ENCODE measurements at places on chromosomes 5 and 9. TPM values are rescaled to one million over a fixed set of nuclear protein-coding genes. Genes with fewer than 3 reads are reported as not detected.

GRCh38 chr5:1515921-1516571 lies 7.7 kb downstream of the LPCAT1 start:
- peaks cover 11% of the 10 kb centered on the region for H3K4me1 ChIP-seq
- no peak overlapping the region for H3K27ac ChIP-seq
- no peaks in the 10 kb centered on the region for H3K36me3 ChIP-seq
- no peaks in the 10 kb centered on the region for H3K27me3 ChIP-seq
- DNase-seq = peak; percentile 4

- no peaks in the 10 kb centered on the region for H3K36me3 ChIP-seq
- DNase-seq = no peak
- no peaks in the 10 kb centered on the region for H3K27me3 ChIP-seq
- H3K4me3 ChIP-seq = peak overlapping the region; percentile 32
Observed at GRCh38 chr9:72478966-72479365, 42.4 kb upstream of the TMC1 start.

TSSK1B gene
- total RNA-seq = not detected

DNA sequence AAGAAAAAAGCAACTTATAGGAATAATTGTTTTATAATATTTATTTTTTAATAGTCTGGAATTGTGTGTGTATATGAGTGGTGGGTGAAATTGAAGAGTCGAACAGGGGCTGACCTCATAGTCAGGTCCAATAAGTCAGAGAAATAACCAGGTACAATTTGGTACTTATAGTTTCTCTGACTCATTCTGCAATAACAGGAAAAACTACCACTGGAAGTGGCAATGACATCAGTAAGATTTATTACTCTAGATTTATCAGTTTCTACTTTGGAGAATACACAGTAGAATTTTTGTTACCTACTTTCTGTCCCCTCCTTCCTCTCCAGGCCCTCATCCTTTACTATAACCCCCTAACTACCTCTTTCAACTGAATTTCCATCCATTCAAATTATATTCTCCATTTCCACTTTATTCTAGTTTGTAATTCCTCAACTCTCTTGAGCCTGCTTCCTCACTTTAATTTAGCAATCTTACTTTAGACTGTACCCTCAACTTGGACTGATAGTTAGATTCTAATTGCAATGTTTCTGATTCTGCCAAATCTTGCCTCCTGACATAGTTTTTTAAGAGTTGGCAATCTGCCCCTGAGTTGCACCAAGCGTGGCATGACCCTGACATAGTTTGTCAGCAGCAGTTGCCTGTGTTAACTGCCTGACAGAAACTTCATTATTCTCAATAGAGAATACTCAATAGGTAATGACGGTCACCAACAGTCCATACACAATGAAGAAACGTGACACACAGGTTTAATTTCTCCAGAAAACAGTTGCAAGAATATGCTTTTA lies 475.3 kb upstream of the RIOK2 start:
- DNase-seq = no peak
- H3K27me3 ChIP-seq = no peaks in the 10 kb centered on the region
- no peaks in the 10 kb centered on the region for H3K36me3 ChIP-seq
- H3K4me3 ChIP-seq = no peak overlapping the region
- no peaks in the 10 kb centered on the region for H3K4me1 ChIP-seq

PCDHA12 gene
- total RNA-seq = not detected

BTF3 gene
- total RNA-seq = 359 TPM

DNA sequence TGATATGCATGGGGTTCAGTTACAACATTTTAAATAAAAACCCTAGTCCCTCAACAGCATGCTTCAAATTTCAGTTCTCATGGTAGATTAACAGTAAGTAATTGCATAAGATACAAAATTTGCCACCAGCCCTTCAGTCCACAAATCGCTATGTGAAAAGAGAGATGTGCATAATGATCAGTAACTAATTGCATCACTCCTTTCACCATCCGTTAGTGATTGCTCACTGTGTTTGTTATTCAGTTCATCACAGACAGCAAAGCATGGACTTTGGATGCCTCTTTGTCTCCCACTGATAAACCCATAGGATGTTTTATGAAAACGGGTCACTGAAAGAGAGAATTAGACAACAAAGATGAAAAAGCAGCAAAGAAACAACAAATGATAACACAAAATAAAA lies 103.2 kb downstream of the MCTP1 start:
- H3K4me1 ChIP-seq = no peaks in the 10 kb centered on the region
- no peak overlapping the region for H3K27ac ChIP-seq
- H3K27me3 ChIP-seq = no peaks in the 10 kb centered on the region

- no peaks in the 10 kb centered on the region for H3K36me3 ChIP-seq
- H3K4me1 ChIP-seq = no peaks in the 10 kb centered on the region
- DNase-seq = no peak
- no peaks in the 10 kb centered on the region for H3K27me3 ChIP-seq
- no peak overlapping the region for H3K27ac ChIP-seq
- H3K4me3 ChIP-seq = no peak overlapping the region
Observed at GRCh38 chr5:80804332-80804731, 149.5 kb upstream of the DHFR start.

DNA sequence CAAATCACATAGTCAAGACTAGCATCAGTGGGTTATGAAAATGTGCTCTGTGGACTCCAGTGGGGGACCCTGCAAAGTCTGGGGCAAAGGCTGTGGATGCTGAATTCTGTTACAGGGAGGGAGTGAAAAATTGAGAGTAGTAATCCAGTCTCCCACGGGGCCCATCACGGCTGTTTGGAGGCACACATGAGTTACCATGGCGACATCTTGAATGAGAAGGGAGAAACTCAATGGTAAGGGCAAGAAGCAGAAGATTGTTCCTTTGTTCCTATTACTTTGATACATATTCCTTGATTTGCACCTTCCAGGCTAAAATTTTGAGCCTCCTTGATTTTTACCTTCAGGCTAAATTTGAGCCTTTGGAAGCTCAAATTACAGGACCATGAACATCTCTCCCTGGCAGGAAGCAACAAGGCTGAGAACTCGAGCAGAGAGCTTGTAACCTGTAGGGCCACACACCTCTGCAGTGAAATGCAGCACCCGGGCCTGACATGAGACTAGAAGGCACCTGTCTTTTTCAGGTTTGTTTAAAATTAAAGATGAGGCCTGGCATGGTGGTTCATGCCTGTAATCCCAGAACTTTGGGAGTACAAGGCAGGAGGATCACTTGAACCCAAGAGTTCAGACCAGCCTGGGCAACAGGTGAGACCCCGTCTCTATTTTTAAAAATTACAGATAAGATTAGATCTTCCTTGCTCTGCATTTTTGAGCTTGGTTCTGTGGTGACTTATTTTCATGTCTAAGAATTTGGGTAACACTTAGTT lies 31.0 kb upstream of the ZFR start:
- DNase-seq = no peak
- no peak overlapping the region for H3K4me3 ChIP-seq
- H3K27me3 ChIP-seq = no peaks in the 10 kb centered on the region

DNA sequence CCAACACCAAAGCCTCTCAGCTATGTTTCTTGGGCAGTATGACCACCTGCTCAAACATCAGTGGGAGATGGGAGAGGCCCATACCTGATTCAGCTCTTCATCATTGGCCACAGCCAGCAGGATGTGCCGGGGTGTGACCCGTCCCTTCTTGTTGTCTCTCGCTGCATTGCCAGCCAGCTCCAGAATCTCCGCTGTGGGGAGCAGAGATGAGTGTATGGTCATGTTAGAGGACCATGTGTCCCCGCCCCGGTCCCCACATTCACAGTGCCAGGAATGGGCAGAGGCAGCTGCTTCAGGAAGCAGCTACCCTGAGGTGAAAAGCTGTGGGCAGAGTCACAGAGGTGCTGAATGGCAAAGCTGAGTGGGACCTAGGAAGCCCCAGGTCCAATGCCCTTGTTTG lies 29.1 kb downstream of the MACROH2A1 start:
- H3K4me3 ChIP-seq = no peak overlapping the region
- H3K27ac ChIP-seq = no peak overlapping the region
- DNase-seq = no peak
- no peaks in the 10 kb centered on the region for H3K27me3 ChIP-seq
- H3K36me3 ChIP-seq = peaks cover 94% of the 10 kb centered on the region

SPAG8 gene
- total RNA-seq = 1.4 TPM

DNA sequence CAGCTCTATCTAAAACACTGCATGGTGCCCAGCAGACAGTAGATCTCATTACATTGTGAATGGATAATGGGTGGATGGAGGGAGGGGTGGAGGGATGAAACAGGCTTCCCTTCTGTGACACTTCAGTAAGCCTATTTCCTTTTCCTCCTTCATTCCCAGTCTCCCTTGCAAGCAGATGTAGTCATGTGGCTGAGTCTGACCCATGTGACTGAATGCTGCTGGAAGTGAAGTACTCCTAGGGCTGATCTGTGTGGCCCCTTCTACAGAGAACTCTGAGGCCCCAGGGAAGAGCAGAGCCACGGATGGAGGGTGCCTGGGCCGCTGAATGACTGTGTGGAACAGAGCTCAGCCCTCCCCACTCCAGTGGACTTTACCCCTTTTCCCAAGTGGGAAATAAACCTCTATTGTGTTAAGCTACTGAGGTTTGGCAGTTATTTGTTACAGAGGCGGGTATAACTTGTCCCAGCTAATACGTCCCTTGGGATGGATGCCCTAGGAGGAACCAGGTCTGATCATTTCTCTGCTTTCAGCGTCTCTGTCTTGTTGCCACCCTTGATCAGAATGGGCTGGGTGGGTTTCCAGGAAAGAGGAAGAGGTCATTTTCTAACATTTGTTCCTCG lies 176.1 kb upstream of the MVB12B start:
- H3K27me3 ChIP-seq = peaks cover 13% of the 10 kb centered on the region
- no peak for DNase-seq
- H3K4me1 ChIP-seq = no peaks in the 10 kb centered on the region
- no peak overlapping the region for H3K4me3 ChIP-seq

DNA sequence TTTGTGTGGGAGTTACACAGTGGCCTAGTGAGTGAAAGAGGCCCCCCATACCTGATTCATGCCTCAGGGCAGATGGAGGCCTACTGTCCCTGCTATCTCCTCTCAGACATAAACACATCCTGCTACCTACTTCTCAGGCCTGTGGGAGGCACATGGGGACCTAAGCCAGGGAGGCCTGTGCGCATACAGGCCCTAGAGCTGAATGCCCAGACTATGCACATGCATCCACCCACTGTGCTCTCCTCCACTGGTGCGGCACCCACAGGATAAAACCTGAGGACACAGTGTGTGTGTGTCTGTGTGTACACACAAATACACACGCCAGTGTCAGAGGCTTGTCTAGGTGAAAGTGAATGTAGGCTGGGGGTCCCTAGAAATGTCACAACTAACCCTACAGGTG lies 1.4 kb downstream of the PAX5 start:
- no peaks in the 10 kb centered on the region for H3K36me3 ChIP-seq
- peaks cover 56% of the 10 kb centered on the region for H3K27me3 ChIP-seq
- H3K4me1 ChIP-seq = peaks cover 8% of the 10 kb centered on the region
- H3K4me3 ChIP-seq = no peak overlapping the region

DNA sequence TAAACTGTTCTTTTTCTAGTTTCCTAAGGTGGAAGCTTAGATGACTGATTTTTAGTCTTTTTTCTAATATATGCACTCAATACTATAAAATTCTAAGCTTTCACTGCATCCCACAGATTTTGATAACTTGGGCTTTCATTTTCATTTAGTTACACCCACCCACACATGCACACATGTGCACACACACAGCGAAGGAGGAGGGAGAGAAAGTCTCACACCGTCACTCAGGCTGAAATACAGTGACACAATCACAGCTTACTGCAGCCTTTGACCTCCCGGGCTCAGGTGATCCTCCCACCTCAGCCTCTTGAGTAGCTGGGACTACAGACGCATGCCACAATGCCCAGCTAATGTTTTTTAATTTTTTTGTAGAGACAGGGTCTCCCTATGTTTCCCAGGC lies 96.5 kb downstream of the SMIM23 start:
- no peak overlapping the region for H3K4me3 ChIP-seq
- H3K4me1 ChIP-seq = no peaks in the 10 kb centered on the region
- H3K27me3 ChIP-seq = no peaks in the 10 kb centered on the region
- peaks cover 45% of the 10 kb centered on the region for H3K36me3 ChIP-seq
- DNase-seq = no peak

CDX1 gene
- total RNA-seq = not detected

GRCh38 chr5:100861148-100861547 lies 41.9 kb downstream of the ST8SIA4 start:
- no peaks in the 10 kb centered on the region for H3K36me3 ChIP-seq
- no peak overlapping the region for H3K27ac ChIP-seq
- no peak for DNase-seq
- H3K4me1 ChIP-seq = no peaks in the 10 kb centered on the region
- no peaks in the 10 kb centered on the region for H3K27me3 ChIP-seq

GRCh38 chr9:137545123-137545522 lies 5.1 kb downstream of the PNPLA7 start:
- no peak overlapping the region for H3K27ac ChIP-seq
- H3K27me3 ChIP-seq = no peaks in the 10 kb centered on the region
- peaks cover 17% of the 10 kb centered on the region for H3K4me1 ChIP-seq

DNA sequence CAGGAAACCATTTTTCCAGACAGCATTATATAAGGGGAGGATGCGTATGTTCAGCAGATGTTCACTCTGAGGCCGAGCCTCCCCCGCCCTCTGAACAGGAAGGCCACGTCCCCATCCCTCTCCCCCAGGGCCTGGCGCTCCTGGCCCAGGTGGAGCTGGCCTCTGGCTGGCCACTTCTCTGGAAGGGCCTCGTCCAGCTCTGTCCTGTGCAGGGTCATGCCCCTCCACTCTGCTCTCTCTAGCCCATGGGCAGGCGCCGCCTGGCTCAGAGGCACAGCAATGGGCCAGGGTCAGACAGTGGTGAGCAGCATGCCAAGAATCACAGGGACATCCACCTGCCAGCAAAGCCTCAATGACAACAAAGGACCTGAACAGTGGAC lies 34.2 kb downstream of the ADAMTS2 start:
- no peaks in the 10 kb centered on the region for H3K36me3 ChIP-seq
- peaks cover 13% of the 10 kb centered on the region for H3K4me1 ChIP-seq
- no peak overlapping the region for H3K4me3 ChIP-seq
- no peaks in the 10 kb centered on the region for H3K27me3 ChIP-seq

- DNase-seq = peak; percentile 70
- H3K27ac ChIP-seq = no peak overlapping the region
- no peak overlapping the region for H3K4me3 ChIP-seq
- H3K27me3 ChIP-seq = no peaks in the 10 kb centered on the region
Observed at GRCh38 chr5:134541736-134542376, 16.4 kb downstream of the JADE2 start.

EPB41L4A gene
- total RNA-seq = 21.6 TPM

- H3K4me1 ChIP-seq = peaks cover 38% of the 10 kb centered on the region
- H3K4me3 ChIP-seq = no peak overlapping the region
- no peak overlapping the region for H3K27ac ChIP-seq
- H3K27me3 ChIP-seq = no peaks in the 10 kb centered on the region
- H3K36me3 ChIP-seq = peaks cover 10% of the 10 kb centered on the region
- no peak for DNase-seq
Observed at GRCh38 chr5:150653762-150654556, 7.1 kb upstream of the MYOZ3 start.

GRCh38 chr9:96061293-96061987 lies 185.9 kb downstream of the ERCC6L2 start:
- DNase-seq = no peak
- no peak overlapping the region for H3K4me3 ChIP-seq
